ENCODE measurements at places on chromosomes 6 and 20. TPM values are rescaled to one million over a fixed set of nuclear protein-coding genes. Genes with fewer than 3 reads are reported as not detected.

The SPATA25 gene
- total RNA-seq, result 1.1 TPM

The SAPCD1 gene
- total RNA-seq, result 0.47 TPM

The SPAG4 gene
- 3.1 TPM for total RNA-seq

The TP53TG5 gene
- total RNA-seq, result 2.1 TPM

The ULBP3 gene
- 1.1 TPM for total RNA-seq

The CALHM5 gene
- total RNA-seq, result 2.4 TPM
